ENCODE measurements at places on chromosomes 5 and 9.

- no peak for DNase-seq
These were observed 235.5 kb upstream of the ACTBL2 start for GRCh38 chr5:57718155-57718554.

- DNase-seq, result no peak
These were observed 18.0 kb upstream of the PLEKHG4B start for GRCh38 chr5:73768-74502.

DNA sequence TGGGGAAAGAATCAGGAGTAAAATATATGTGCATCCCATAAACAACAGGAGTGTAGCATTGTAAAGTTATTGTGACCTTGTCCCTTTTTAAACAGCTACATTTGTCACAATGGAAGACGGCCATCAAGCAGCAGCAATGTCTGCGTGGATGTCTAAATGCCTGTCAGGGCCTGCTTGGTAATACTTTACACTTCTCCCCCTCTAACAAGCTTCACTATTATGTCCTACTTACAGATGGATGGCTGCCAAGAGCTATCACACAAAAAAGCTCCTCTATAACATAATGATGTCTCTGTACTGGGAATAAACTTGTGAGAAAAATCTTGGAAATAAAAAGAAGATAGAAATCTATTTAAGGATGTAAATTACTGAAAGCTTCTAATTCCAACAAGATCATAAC, 213.0 kb downstream of the FBXL17 start:
- no peak for DNase-seq

- DNase-seq, result no peak
These were observed 869.4 kb upstream of the CDH6 start for GRCh38 chr5:30324083-30324482.

GRCh38 chr9:120902569-120903535, 23.7 kb downstream of the TRAF1 start:
- no peak for DNase-seq

DNA sequence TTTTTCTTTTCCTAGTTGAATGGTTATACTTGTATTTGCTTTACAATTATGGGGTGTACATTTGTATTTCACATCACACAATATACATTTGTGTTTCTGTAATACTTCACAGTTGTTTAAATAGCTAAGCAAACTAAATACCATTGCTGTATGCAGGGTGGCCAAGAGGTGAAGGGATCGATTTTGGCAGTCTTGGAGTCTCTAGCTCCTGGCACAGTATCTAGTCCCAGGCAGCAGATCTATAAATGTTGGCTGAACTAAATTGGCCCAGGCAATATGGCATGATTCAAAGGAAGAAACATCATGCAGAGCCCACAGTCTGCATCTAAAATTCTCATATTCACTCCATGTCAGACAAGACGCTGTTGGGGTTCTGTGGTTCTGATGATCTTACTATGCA, 110.1 kb upstream of the GPBP1 start:
- DNase-seq, result no peak

GRCh38 chr9:134966697-134967546, 49.2 kb upstream of the FCN1 start:
- no peak for DNase-seq

- DNase-seq, result no peak
These were observed 114.5 kb upstream of the CDH6 start for GRCh38 chr5:31078956-31079355.

DNA sequence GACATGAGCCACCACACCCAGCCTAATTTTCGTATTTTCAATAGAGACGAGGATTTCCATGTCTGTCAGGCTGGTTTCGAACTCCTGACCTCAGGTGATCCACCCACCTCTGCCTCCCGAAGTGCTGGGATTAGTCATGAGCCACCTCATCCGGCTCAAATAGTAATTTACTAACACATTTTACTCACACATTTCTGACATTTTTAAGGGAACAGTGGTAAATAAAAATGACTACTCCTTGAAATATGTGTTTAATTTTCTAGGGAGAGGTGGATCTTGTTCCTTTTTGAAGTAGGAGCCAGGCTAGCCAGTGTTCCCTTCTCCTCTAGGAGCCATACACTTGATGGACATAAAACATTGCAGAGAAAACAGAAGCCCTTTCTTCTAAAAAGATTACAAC, 55.2 kb upstream of the ERBIN start:
- DNase-seq, result no peak

DNA sequence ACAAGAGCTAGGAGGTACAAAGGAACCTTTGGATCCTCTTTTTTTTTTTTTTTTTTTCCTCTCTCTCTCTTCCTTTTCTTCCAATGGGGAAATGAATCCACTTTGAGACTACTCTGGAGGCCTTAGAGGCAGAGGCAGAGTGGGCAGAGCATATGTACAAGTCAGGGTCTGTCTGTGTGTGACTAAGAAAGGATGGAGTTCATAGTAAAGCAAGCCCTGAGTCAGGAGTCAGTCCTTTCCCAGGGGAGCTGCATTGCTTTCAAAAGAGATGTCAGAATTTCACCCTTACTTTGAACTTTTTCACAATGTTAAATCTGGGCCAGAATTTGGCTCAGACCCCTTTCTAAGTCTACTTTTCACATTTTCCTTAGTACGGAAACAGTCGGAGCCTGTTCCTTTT, 792.4 kb upstream of the C9orf72 start:
- no peak for DNase-seq

DNA sequence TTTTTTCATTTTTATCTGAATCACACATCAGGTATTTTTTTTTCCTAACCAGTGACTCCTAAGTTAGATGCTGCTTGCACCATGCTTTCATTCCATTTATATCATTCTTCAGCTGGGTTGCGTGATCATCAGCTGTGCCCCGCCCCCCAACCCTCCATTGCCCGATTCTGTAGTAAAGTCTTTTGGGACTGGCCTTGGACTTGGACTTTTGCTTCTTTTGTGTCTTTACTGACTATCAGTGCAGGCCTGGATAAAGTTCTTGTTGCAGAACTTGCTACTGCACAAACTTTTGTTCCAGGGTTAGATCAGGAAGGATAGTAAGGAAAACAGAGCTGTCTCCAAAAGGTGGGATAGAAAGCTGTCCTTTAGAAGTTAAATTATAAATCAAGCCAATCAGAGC, 38.5 kb downstream of the SLC22A5 start:
- DNase-seq, result no peak

DNA sequence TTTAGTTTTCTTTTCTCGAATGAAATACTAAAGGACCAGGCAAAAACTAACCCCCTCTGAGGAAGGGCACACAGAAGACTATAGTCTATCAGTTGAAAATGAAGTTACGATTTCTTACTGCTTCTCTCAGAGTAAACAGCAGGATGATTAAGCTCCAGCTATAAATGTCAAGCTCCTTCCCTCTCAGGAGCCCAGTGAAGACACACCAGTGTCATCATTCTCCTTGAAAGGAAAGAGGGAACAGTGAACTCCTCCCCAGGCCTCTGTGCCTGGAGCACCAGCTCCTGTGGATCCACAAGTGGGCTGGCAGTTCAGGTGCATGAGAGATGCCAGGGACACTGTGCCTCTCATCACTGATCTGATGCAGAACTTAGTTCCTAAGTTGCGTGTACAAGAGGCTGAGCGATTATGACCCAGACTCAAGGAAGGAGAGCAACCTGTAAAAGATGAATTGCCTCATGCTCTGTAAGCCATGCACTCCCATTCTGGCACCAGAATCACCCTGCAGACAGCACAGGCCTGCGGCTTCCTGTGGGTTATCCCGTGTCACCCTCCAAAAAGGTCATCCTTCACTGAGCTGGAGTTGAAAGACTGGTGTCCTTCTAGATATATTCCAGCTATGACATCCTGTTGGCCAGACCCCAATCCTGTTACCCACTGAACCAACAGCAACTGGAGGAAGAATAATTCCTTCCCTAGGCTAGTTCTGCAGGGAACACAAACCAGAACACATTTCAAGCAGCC, 394.0 kb downstream of the SEMA5A start:
- DNase-seq, result no peak

DNA sequence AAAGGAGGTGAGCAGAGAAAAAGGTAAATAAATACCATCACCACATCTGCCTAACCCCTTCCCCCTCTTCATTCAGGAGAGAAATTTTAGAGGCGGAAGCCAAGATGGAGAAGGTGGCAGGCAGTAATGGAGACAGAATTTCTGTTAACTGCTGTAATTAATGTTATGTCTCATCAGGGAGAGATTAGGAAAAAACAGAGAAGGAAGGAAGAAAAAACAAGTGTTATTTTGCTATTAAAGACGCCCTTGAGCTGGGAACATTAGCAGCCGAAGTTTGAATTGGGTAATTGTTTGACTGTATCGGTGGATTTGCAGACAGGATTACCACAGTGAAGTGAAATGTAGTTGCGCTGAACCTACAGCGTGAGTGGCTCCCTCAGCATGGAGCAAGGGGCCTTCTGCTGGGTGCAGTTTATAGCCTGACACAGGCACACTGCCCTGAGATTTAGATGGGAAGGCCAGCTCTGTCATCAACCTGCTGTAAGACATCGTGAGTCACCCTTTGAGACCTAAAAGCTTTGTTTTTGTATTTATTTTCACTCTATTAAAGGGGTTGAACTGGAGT, 136.3 kb downstream of the ASTN2 start:
- DNase-seq, result no peak

DNA sequence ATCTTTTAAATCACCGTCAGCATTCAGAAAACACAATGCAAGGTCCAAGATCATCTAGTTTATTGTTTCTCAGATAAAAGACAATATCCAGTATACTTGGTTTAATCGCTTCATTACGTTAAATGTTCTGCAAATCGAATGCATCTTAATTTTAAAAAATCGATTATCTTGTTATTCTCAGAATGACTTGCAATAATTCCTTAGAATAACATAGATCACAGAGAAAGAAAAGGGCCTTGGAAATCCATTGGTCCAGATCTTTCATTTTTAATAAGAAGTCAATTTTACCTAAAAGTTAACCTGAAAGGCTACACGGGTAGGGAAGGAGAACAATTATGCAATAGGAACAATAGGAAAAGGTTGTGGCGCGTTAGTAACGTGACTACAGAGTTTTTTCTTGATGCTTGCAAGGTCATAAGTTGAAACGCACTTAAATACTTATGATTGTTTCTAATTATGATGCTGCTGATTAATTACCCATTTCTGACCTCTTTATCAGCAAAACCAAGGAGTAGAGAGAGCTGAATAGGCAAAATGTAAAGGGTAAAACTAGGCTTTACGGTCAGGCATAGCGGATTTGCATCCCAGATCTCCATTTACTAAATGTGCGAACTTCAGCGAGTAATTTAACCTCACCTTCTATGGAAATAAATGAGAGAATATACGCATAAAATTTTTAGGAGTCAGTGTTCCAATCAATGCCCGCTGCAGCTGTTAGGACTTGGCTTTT, 769 bp upstream of the LYRM7 start:
- DNase-seq, result no peak

- no peak for DNase-seq
These were observed 957 bp downstream of the PRELID1 start for GRCh38 chr5:177304392-177305119.

DNA sequence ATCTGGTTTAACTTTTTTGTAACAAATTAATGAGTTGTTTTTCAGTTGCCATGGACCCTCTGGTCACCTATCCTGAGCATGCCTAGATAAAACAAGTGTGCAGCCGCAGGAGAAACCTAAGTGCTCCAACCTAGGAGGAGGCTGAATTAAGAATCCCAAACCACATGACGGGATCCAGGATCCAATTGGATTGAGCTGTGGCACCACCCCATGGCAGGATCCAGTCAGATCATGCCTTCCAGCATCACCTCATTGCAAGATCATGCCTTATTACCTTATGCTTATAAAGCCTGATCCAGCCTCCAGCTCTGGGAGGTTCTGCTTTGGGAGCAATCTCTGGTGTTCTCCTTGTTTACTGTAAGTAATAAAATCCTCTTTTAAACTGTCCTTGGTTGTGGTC, 662.0 kb downstream of the TLR4 start:
- no peak for DNase-seq

DNA sequence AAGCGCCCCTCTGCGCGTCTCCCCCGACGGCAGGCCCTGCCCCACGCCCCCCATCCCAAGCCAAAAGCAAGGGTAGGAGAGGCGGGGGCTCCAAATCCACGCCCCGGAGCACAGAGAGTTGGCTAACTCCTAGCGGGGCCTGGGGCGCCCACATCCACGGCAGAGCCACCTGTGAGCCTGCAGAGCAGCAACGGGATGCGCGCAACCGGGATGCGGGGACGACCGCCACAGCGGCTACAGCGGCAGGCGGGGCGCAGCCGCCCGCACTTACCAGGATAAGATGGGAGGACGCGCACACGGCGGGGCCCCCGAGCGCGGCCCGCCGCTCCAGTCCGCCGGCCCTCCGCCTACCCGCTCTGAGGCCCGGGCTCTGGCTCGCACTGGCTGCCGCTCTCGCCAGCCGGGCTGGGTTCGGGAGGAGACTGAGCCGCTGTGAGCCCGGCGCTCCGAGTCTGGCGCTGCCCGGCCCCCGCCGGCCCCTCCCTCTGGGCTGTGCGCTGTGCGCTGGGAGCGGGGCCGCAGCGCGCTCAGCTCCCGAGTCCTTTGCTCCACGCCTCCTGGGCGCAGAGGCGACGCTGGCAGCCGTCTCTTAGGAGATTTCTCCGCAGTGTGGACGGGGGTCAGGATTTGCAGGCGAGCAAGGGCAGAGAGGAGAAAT, at the start of gene SLC24A2:
TSS of gene SLC24A2 (minus strand) at position 424 of the 658 bp plus-strand sequence.
- DNase-seq, result no peak

DNA sequence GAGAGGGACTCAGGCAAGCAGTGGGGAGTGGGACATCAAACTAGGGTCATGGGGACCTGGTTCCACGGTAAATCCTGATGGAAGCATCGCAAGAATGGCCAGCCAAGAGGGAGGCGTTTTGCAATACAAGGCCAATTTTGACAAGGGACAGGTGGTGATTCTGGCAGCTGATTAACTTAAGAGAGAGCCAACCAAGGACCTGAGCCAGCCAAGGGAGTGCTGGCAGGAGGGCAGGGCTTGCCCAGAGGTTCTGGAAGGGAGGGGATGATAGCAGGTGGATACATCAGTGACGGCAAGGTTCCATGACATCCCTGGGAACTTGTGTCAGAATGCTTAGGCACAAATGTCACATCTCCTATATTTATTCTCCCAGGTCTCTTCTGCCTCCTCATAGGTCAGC, 32.8 kb upstream of the PUM3 start:
- DNase-seq, result no peak

DNA sequence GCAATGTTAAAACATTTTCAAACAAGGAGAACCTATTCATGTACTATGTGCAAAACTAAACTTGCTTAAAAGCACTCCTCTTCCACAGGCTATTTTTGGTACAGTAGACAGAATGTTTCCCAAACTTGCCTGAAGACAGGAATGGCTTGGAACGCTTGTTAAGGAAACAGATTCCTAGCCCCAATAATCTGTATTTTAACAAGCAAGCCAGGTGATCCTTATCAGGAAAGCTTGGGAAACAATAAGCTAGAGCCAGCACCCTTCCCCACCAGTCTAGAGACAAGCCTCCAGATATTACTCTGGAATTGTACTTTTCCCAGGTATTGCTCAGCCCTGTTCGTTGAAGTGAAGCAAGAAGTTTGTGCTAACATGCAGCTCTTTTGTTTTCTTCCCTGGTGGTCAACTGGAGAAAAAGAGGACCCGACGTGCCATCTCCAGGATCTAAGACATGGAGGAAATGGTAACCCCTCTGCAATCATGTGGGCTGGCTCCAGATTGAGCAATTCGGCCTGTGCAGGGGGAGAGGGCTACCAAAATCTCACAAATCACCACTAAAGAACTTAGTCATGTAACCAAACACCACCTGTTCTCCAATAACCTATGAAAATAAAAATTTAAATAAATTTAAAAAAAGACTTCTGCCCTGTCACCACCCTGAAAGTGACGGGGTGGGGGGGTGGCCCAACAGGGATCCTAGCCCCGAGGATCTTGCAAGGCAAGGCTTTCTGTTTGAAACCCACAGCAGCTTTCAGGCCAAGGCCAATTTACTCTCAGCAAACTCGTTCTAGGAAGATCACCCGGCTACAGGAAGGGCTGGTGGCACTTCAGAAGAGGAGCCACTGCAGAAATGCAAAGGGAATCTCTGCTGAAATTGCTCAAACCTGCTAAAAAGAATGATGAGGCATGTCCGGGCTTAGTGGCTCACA, 48.6 kb downstream of the SHB start:
- DNase-seq, result no peak

Measured in stimulated activated CD4-positive, alpha-beta T cell treated with anti-CD3 and anti-CD28 coated beads, TNF-alpha, amount 100 ng/mL, for 1 hour (primary cell).